ENCODE measurements at places on chromosomes 6 and 20.

GRCh38 chr6:145948328-145948727, 15.8 kb downstream of the SHPRH start:
- DNase-seq = peak; percentile 3

DNA sequence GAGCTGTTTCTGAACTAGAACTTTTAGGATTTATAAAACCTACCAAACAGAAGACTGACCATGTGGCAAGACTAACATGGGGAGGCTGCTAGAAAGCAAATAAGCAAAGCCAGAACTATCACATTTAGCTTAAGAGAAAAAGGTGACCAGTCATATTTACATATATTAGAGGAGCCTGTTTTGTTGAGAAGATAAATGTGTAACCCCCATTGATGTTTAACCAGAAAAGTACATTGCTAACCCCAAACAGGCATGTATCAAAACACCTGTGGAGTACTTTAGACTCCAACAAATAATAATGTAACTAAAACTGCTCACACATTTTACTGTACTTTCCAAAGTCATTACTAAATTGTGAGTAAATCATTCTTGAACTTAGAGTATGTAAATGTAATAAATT, 35.0 kb downstream of the AKIRIN2 start:
- DNase-seq = no peak

DNA sequence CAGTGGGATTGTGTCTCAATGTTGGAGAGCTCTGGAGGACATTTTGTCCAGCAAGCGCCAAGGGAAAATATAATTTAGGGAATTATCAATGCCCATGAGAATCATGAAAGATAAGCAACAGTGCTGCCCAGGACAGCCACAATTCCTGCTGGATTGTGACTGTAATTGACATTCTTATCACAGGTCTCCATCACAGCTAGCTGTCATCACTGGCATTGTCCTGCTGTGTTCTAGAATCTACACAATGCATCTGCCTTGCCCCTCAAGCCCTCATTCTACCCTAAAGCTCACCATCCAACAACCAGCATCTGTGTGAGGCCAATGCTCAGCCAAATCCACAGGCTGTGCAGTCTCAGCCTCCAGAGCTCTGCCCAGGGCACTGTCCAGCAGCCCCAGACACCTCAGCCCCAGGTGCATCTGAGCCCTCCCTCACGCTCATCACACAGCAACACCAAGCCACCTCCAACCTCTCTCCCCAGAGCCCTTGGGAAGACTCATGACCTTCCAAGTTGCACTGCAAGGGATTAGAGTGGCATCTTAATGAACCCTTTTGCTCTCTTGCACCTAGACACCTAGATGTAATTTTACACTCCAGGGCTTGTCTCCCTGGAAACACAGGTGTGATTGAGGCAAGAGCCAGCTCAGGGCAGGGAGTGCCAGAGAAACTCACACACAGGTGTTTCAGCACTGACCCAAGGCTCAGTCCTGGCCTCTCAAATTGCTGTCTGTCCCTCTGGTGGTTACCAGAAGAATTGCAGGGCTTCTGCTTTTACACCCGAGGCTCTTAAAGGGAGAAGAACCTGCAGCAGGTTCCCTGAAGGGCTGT, 85.2 kb upstream of the PHACTR3 start:
- DNase-seq = peak; percentile 35

- DNase-seq = no peak
Observed at GRCh38 chr6:20746024-20746423, 211.8 kb downstream of the CDKAL1 start.

GRCh38 chr6:145929037-145929633, 35.0 kb downstream of the SHPRH start:
- DNase-seq = peak; percentile 11

DNA sequence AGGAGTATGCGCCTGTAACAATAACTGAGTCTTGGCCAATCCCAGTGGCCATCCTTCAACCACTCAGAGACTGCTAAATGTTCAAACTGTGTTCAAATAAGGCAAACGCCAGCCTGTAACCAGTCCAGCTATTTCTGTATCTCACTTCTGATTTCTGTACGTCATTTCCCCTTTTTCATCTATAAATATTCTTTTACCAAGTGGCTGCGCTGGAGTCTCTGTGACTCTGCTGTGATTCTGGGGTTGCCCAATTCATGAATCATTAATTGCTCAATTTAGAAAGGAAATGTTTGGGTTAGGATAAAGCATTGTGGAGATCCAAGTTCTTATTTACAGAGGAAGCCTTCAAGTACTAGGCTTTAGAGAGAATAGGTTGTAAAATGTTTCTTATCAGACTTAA, 89.8 kb upstream of the UST start:
- DNase-seq = peak; percentile 79

GRCh38 chr20:35144694-35145093, 2.4 kb downstream of the EDEM2 start:
- no peak for DNase-seq

DNA sequence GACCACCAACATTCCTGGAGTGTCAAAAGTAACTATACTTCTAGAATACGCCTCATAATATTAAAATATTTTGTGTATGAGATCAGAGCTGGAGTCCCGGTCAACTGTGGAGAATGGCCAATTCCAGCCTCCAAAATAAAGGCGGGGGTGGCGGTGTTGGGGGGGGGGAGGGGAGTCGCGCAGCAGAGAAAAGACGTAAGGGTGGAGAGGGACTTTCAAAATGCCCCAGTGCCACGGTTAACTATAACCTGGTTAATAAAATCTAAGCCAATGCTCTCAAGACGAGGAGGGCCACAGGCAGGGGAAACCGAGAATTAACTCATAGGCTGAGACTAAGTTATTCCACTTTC, 1.3 kb downstream of the NUP153 start:
- peak; percentile 64 for DNase-seq

GRCh38 chr6:163688739-163689362, 274.3 kb downstream of the QKI start:
- no peak for DNase-seq

DNA sequence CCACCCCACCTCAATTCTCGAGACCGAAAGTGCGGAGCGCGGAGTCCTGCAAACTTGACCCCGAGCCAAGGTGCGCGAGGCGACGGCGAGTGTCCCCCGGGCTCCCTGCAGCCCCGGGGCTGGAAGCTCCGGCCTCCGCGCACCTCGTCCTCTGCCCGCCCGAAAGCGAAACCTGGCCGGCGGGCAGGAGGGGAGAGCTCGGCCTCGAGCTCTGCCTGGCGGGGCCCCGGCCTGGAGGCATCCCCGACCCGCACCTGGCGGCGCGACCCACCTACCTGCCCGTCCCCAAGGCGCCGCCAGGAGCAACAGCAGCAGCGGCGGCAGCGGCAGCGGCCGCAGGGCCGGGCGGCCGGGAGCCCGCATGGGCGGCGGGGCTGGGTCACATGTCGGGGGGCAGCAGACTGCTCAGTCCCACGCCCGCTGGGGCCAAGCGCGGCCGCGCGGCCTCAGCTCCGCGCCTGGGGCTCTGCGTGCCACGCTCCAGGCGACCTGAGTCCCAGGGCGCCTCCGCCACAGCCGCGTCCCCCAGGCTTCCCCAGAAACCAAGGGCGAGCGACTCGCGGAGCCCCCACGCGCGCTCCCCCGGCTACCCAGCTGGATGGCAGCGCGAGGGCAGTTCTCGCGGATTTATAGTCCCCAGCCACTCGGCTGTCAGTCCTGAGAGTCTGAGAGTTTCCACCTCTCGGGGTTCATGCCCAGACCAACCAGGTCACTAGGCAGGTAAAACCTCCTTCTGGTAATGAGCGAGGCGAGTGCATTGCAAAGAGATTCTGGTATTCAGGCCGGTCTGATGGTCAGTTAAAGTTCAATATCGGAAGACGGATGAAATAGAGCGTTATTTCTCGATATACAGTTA, at the start of gene IL20RA:
IL20RA (minus strand) TSS at position 600 of the 856 bp plus-strand sequence; CDS start at position 363, 237 bp downstream.
- DNase-seq = no peak

DNA sequence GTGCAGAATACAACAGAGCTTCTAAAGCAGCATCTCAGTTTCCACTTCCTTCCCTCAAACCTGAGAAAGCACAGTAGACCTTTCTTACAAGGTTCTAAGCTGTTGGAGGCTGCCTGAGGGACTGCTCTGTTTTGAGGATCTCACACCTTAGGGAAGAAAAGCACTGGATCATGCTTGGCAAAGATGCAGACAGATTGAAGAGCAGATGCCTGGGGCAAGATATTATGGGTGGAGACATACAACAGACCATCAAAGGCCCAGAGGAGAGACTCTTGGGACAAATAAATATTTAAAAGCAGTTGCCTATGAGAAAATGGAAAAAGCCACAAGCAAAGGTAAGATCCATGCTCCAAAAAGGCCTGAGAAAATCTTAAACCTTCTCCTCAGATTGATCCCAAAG, 6.2 kb downstream of the ZNF337 start:
- DNase-seq = no peak

DNA sequence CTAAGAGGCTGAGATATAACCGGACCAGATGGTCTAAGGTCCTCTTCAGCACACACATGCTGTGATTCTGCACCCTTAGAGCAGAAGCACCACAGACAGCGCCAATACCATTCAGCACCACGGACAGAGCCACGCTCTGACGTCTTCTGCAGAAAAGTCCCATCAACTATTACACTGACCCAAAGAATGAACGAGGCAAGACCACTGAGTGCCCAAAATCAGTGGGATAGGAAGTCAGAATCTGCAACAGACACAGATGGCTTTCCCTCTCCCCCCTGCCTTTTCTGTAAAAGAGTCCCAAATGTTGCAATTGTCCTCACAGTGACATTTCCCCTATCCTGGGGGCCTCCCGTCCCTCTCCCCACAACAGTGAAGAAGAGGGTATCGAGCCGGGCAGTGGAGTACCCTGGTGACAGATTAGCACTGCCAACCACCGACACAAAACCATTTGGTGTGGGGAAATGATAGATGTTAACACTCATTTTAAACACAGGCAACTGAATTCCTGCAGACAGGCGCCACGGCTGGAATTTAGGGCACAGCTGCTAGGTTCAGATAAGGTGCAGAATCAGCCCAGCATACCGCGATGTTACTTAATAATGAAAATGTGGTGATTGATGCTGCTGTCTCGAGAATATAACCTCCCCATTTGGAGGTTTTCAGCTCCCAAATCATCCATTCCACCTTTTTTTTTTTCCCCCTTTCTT, 66.6 kb upstream of the CTNNBL1 start:
- peak; percentile 21 for DNase-seq

GRCh38 chr6:97501853-97502252, 218.8 kb upstream of the MMS22L start:
- DNase-seq = no peak

DNA sequence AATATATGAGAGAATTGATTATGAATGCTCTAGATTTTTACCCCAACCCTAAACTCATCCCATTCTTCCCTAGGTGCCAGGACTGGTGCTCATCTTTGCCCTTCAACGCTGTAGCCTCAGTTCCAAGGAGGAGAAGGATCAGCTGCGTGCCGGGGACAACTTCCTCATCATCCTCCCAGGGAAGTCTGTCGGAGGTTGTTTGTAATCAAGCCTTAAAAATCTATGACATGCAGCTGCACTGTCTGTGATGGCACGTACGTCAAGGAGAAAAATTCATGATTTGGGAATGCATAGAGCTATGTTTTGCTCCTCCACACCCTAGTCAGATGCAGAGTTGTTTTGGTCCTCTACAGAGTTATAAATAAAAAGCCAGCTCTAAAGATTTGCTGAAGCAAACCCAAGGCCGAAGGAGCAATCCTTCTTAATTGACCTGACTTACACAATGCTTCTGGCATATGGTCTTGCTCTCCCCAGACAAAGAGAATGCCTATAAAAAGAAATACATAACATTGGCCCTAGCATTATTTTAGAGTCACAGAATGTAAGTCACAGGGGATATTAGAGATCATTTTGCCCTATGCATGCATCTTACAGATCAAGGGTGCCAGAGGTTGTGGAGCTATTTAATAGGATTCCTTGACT, 244.2 kb downstream of the HIVEP2 start:
- no peak for DNase-seq

GRCh38 chr6:5205035-5205507, 55.7 kb downstream of the LYRM4 start:
- no peak for DNase-seq

- peak; percentile 28 for DNase-seq
Observed at GRCh38 chr20:44211177-44212039, 837 bp upstream of the OSER1 start.

GRCh38 chr6:165671222-165671768, 8.3 kb upstream of the PDE10A start:
- no peak for DNase-seq

DNA sequence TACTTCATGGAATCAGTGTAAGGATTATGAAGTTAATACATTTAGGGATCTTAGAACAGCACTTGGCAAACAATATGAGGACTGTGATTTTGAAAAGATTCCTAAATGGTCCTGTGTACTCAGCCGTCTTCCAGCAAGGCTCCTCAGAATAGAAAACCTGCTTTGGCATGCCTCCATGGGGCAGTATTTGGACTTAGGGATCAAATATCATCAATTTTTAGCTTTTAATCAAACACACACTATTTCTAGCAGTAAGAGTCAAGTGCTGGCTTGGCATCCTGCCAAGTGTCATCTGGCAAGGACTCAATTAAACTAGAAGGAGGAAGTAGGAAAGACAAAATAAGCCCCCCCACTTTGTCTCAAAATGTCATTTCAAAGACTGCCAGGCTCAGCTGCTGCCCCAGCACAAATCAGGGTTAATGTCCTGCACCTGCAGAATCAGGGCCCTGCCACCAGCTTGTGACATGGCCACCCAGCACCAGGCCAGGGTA, 40.8 kb downstream of the IYD start:
- DNase-seq = no peak

- DNase-seq = peak; percentile 73
Observed at GRCh38 chr6:47097092-47097945, 55.2 kb upstream of the ADGRF1 start.

GRCh38 chr20:62772990-62773844, 23.1 kb upstream of the MRGBP start:
- no peak for DNase-seq

DNA sequence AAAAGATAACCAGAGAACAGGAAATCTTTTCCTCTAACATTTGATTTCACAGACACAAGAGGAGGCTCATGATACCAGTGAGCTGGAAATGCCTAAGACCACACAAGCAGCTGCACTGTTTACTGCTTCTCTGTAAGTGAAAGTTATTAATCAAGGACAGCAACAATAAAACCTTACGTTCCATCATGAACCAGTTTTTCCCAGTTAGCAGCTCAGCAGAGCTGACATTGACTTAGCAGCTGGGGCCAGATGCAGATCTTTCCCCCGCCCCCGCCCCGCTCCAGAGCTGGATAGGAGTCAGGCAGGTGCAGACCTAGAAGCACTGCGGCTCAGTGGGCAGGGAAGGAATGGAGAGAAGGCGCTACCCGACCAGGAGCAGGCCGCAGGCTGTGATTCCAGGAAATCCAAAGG, 275.2 kb downstream of the GMDS start:
- no peak for DNase-seq
